OCI-M1 (cell line): ENCODE measurements at places on chromosomes 11 and 22.

GRCh38 chr11:65662247-65662798 lies 393 bp downstream of the RELA start:
- DNase-seq = no peak

DNA sequence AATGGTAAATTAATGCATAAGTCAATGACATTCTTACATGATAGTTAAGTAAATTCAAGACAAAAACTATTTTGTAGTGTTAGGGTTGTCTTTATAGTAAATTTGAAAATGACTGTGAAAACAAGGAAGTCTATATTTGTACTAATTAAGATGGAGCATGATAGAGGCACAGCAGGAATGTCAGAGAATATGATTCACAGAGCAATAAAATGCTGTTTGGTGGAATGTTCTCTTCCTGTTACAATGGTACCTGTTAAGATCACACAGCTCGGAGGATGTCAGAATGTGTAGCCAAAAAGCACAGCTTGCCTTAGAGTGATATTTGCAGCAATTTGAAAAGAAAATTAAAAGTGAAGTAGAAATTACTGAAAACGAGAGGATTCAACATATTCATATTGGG lies 2339.7 kb upstream of the RAG2 start:
- no peak for DNase-seq

DNA sequence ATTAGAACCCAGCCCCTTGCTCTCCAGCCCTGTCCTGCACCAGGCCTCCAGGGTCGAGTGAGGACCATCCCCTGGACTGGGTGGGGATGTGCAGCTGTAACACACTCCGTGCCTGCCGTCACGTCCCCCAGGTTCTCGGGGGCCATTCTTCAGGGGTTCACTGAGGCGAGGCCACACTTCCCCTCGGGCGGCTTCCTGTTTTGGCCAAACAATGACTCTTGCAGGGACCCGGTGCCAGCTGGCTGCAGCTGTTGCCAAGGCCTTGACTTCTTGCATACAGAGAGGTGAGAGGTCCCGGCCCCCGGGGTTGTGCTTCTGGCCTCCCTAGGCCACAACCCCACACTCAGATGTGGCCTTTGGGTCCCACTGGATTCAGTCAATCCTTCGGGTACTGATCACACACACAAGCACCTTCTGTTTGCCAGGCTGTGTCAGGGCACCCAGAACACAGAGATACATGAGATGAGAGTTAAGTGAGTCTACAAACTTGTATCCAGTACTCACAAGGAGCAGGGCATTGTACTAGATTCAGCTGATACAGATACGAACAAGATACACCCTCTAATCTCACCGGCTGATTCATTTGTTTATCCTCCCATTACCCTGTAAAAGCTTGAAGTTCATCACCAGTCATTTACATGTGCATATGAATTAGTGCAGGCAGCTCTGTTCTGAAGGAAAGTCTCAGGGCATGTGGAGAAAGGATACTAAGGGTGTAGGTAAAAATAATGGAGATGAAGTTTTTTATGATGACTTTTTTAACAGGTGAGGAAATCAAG lies 32.9 kb downstream of the LRRC32 start:
- DNase-seq = no peak

DNA sequence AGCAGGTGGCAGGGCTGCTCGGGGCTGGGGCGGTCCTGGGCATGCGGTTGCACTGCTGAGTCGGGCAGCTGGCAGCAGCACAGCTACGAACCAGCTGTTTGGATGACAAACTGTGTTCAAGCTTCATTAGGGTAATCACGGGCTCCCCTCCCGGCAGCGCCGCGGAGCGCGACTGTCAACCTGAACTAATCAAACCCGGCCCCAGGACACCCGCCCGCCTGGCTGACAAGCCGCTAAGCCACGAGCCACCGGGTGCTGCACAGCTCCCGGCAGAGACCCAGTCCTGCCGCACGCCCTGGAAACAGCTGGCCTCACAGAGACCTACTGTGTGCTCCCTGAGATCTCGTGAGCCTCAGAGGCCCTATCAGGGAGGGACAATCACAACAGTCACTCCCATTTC lies 60.6 kb upstream of the TCF20 start:
- no peak for DNase-seq

DNA sequence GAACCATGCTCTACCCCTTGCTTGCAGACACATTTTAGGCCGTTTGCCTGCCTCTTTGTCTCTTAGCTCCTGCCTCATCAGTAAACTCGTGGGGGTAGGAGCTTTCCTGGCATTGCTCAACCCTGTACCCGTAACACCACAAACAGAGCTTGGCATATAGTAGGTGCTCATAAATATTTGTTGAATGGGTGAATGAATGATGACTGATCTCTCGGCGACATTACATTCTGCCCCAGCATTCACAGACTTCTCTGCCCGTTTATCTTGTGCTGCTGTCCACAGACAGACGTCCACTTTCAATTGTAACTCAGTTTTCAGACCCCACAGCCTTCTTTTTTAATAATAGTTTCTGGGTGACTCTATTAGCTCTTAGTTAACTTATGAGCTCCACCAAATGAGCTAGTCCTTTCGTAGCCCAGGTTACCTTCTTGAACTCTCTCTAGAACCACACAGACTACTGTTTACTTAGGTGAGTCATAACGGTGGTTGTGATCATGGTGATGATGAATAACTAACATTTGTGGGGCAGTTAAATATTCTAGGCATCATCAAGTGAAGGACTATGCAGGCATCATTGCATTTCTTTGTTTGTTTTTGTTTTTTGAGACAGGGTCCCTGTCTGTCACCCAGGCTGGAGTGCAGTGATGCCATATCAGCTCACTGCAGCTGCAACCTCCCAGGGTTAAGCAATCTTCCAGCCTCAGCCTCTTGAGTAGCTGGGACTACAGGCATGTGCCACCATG lies 188.4 kb downstream of the ADAMTS15 start:
- no peak for DNase-seq

DNA sequence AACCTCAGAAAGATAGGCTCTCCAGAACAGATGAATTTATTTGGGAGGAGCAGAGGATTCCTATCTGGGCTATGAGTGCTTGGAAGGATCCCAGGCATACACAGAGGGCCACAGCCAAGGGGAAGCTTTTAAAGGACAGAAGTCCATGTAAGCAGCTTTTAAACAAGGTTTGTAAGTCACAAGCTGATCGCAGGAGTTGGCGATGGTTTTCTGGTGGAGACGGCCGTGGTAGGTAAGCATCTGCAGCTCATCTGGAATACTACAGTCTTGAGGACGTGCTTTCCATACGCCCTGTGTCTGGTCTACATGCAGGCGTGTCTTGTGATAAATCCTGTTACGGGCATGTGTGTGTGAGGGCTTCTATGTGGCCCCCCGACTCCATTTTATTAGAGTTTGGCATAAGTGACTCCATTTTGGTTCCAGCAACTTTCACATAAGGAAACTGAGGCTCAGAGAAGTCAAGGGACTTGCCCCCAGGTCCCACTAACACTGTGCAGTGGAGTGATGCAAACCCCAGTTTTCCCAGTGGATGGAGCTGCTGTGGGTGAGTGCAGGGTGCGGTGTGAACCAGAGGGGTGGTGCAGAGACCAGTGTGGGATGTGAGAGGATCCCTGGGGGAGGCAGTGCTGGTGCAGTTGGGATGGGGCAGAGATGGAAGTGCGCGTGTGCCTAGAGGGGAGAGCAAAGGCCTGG lies 11.8 kb upstream of the ACY3 start:
- DNase-seq = no peak

GRCh38 chr11:76408171-76408965 lies 27.2 kb downstream of the GVQW3 start:
- DNase-seq = no peak

GRCh38 chr11:121497176-121497998 lies 44.6 kb upstream of the SORL1-AS1 start:
- DNase-seq = no peak

- no peak for DNase-seq
These were observed 245.0 kb downstream of the CSNK2A3 start for GRCh38 chr11:11108026-11108425.

GRCh38 chr22:29625090-29625825 lies 21.8 kb downstream of the NF2 start:
- peak; percentile 78 for DNase-seq

DNA sequence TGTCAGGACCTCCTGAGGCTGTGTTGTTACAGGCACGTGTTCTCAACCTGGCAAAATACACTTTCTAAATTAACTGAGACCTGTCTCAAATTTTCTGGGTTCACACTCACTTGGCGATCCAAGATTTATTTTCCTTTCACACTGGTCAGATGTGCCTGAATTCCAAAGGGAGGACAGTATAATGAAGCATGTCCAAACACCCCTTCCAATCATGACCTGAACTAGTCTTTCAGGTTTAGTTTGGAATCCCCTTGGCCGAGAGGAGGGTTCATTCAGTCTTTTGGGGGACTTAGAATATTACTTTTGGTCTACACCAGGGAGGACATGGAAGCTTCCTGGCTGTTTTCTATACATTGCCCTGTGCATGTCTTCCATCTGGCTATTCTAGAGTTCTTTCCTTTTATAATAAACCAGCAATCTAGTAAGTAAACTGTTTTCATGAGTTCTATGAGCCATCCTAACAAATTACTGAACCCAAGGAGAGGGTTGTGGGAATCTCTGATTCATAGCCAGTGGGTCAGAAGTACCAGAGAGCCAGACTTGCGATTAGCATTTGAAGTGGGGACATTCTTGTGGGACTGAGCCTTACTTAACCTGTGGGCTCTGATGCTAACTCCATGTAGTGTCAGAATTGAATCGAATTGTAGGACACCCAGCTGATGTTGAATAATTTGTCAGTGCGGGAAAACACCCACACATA lies 14.8 kb upstream of the TMEM216 start:
- DNase-seq = no peak

DNA sequence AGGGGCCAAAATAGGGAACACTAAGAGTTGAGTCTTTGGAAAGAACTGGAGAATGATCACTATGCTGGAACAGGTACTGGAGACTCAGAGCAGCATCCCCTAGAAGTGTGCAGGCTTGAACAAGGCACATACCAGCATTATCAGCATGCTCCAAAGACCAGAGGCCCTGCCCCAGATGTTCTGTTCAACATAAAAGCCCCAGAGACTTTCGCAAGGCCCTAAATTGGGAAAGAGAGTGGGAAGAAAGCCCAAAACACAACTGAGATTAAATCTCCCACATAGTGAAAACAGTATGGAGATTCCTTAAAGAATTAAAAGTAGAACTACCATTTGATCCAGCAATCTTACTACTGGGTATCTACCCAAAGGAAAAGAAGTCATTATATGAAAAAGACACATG lies 9.4 kb downstream of the CNGA4 start:
- DNase-seq = peak; percentile 16

GRCh38 chr11:131758726-131759125 lies 388.3 kb downstream of the NTM start:
- no peak for DNase-seq

GRCh38 chr11:115084231-115084630 lies 405.9 kb downstream of the NXPE2 start:
- no peak for DNase-seq

DNA sequence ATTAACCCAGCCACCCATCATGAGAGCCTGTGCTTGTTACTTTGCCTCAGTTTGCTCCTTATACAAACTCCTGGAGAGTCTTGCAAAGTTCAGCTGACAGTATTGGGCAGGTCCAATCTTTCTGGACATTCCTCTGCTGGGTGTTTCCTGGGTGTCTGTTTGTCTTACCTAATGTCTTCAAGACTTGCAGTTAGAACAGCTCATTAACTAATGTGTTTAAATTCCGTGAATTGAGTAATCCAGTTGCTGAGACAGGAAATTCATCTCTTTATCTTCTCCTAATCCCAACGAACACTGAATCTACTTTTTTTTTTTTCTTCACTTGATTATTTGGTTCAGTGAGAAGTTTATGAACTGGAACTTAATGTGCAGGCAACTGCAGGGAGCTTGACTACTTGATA lies 20.6 kb downstream of the BCO2 start:
- no peak for DNase-seq

- peak; percentile 61 for DNase-seq
These were observed 12.3 kb downstream of the MYO7A start for GRCh38 chr11:77140231-77140851.
